NCI-H1694 treated with DMSO at 0.1 percent for 48 hours (cell line): ENCODE measurements at places on chromosomes 2 and 18.
A peak's percentile ranks its signal among the peaks of the same experiment; 100 is the strongest.

DNA sequence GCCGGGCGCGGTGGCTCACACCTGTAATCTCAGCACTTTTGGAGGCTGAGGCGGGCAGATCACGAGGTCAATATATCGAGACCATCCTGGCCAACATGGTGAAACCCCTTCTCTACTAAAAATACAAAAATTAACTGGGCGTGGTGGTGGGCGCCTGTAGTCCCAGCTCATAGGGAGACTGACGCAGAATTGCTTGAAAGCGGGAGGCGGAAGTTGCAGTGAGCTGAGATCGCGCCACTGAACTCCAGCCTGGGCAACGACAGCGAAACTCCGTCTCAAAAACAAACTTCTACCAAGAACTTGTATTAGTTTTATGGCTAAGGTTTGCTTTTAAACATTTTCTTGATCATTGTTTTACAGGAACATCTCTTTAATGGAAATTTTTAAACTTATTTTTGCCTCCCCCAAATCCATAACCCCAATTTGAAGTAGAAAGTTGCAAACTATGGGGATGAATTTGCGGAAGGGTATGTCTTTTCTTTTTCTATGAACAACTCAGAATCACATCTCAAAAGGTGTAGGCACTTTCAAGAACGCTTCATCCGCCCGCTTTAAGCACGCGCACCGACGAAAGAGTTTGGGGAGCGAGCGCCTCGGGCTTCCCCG lies 46.8 kb upstream of the PTMA start:
- no peak for DNase-seq

- peak; percentile 44 for DNase-seq
These were observed 16.4 kb upstream of the FBLN7 start for GRCh38 chr2:112121682-112122254.

GRCh38 chr2:58895857-58896256 lies 654.7 kb upstream of the FANCL start:
- peak; percentile 76 for DNase-seq

- no peak for DNase-seq
These were observed 65.1 kb downstream of the EDAR start for GRCh38 chr2:108923736-108924579.

- DNase-seq, result no peak
These were observed 3.0 kb upstream of the UGT1A9 start for GRCh38 chr2:233668605-233669260.
